SW 1271 (cell line): ENCODE measurements at places on chromosomes 12 and 14.

- no peak for DNase-seq
Observed at GRCh38 chr12:130818272-130818634, 20.8 kb downstream of the STX2 start.

DNA sequence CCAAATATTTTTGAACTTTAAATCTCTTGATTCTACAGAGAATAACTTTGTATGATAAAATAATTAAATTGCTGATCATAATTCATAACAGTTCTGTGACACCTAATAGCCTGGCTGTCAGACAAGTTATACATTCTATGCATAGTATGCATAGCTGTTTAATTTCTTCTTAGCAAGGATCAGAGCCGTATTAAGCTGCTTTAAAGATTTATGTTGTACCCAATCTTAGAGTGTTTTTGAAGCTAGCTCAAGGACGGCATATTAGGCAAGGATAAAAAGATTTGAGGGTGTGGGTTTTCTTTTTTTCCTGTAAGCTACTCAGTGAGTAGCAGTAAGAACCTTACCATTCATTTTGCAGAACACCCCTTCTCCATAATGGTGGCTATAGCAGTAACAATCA is 45.9 kb downstream of the SLC17A8 start:
- DNase-seq, result no peak

GRCh38 chr12:85006206-85006605 is 29.9 kb downstream of the TSPAN19 start:
- no peak for DNase-seq

- no peak for DNase-seq
Observed at GRCh38 chr12:20342111-20342510, 26.2 kb upstream of the PDE3A start.

DNA sequence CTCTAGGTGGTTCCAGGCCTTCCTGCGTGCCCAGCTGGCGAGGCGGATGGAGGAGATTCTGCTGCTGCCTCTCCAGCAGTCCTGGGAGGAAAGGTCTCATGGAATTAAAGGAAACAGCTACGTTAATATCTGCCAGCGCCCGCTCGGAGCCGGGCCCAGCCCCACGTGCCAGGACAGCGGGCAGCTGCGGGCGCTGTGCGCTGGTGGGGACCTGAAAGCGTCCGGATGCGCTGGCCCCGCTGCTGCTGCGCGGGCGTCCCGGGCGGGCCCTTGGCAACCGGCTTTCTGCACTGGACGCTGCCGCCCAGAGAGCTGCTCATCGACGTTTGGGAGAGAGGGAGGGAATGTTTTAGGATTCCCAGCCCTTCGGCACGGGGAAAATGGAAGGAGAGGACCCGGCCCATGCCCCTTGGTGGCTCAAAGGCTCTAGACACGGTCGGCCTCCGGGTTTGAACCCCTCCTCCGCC is 8.6 kb upstream of the DYNC1H1 start:
- no peak for DNase-seq

DNA sequence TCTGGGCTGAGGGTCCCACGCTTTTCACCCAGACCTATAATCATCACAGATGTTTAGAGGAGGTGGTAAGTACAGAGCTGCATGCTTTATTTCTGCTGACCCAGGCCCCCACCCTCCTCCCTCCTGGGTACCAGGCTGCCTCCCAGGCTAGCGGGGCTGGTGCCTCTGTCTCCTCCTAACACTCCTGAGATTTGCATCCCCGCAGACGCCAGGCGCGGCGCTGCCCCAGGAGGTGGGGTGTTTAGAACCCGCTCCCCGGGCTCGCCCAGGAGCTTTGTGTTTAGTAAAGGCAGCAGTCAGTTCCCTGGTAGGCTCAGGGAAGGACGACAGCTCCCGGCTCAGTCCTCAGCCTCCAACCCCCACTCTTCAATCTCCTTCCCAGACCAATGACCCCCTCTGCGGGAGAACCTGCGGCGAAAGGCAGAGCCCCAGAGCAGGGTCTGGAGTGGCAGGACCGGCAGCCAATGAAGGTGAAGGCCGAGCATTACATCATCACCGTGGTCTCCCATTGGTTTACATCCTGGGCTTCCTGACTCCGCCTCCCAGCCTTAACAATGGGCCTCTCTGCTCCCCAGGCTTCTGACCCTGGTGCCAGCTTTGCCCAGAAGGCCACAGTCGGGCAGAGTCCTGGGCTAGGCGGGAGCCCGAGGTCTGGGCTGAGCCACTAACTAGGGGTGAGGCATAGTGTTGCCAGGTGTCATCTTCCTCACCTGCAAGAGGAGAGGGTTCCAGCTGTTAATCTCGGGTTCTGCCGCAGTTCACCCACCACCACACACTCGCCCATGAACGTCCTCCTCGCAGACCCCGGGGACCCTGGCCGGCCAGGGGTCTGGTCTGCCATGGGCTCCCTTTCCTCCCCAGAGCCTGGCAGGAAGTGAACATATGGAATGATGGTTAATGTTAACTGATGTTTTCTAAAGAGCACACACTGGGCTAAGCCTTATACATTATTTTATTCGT is 57.5 kb downstream of the CALM1 start:
- no peak for DNase-seq

DNA sequence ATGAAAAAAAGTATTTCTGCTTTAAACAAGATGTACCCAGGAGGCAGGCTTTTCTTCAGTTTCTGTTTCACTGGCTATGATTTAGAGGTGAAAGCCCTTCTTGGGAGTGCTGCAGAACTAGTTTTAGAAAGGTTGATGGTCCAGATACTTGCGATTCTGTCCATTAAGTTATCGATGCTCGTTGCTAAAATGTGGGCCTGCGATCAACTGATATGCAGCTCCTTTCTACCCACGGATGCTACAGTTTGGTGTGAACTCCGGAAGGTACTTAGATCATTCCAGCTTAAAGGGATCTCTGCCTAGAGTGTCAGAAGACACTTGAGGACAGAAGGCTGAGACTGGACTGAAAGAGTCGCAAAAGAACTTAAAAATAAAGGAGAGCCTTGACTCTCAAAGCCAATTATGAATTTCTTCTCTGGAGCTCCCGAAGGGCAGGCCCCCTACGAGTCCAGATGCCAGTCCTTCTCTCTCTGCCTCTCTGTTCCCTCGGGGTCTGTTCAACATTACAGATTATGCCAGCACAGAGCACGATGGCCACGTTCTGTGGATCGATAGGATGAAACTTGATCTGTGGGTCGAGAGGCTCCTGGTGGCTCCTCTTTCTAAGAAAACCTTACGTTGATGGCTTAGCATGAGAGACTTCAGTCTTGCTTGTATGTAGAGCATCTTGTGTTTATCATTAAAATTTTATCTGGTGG is 40.0 kb downstream of the FBXW8 start:
- no peak for DNase-seq

GRCh38 chr12:111753144-111753881 is 13.4 kb upstream of the ALDH2 start:
- peak; percentile 19 for DNase-seq

- no peak for DNase-seq
Observed at GRCh38 chr12:106601031-106601430, 18.2 kb downstream of the RFX4 start.

- DNase-seq, result no peak
Observed at GRCh38 chr12:31003861-31004640, 69.6 kb upstream of the DDX11 start.

DNA sequence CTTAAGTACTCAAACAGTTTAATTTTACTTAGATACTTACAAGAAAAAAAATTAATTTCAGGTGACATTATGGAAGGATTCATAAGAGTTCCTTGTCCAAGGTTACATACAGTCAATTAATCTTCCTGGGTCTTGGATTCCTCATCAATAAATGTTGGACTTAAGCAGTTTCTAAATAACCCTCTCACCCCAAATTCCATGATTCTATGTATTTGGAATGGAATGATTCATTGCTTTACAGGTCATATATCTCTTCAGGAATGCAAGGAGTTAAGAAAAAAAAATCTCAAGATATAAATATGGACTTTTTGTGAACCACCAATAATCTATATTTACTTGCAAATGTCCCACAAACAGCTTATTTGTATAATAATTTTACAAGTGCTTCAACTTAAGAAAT is 84.2 kb upstream of the BMP4 start:
- DNase-seq, result no peak

DNA sequence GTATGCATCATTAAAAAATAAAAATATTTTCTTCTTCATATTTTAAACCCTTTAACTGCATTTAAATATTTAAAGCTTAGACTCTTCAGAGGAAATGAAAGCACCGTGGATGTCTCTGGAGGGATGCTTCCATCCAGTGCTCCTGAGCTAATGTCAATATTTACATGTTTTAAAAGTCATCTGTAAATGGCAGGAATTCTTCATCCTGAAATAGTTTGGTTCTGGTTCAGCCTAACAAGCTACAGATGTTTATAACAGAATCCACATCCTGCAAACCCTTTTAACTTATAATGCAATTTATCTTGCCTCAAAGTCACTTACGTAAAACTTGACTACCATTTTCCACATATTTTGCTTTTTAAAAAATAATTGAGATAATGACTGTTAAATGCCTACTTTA is 1207.3 kb downstream of the SLC16A7 start:
- no peak for DNase-seq

- no peak for DNase-seq
Observed at GRCh38 chr14:102293781-102294180, 11.2 kb downstream of the MOK start.

DNA sequence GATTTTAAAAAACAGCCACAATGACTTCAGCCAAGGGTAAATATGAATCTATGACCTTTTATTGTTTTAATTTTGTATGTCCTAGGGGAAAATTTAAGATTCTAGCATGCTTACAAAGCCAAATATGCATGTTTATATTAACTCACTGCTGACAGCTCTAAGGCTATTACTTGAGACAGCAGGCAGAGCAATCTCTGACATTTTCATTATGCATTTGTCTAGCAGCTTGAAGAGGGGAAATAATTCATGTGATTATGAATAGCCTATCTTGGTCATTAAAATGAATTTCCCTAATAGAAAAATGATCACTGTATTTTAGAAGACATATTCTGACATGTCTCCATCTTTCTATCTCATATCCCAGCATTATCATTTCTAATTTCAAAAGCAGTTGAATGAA is 46.6 kb upstream of the HELB start:
- DNase-seq, result no peak

- DNase-seq, result no peak
Observed at GRCh38 chr12:946631-947030, 2.9 kb downstream of the RAD52 start.

DNA sequence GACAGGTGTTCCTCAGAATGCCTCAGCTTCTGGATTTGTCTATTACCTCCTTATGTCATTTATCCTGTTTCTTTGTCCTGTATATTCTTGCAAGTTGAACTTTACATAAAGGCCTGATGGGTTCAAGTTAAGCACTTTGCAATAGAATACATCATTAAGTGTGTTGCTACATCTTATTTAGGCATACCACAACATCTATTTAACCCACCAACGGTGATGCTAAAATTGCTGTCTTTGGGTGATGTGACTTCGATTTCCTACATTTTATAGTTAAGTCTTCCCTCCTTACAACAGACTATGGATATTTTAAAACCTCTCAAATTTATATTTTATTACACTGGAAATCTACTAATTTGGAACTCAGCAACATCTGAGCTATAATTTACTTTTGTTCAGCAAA is 171.0 kb downstream of the KICS2 start:
- DNase-seq, result no peak

- DNase-seq, result no peak
Observed at GRCh38 chr12:61291647-61292046, 968.6 kb upstream of the USP15 start.

- DNase-seq, result no peak
Observed at GRCh38 chr14:68747393-68747792, 45.5 kb downstream of the ZFP36L1 start.

DNA sequence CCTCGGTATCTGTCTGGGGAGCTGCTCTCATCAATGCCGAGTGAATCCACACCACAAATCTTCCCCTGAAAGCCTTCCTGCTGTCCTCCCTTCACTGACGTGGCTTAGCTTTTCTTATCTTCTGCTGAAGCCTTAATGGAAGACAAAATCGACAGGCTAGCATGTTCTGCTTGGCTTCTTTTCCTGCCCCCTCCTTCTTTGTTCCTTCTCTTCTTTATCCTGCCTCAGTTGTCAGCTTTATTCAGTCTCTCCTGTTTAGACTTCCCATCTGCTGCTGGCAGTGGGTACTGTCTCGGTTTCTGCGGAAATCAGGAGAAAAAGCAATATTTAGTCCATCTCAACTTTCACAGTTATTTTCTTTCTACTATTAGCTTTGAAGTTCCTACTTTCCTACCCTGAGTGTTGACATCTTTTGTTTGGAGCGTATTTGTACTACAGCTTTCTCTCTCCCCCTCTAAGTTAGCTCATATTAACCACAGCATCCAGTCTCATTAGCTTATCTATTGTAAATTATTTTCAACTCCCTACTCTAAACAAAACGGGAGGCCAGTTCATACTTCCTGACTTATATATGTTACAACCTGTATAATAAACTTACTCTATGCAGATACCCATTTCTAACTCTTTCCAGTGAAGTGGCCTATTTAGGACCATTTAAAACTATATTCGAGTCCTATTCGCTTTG is 226.0 kb downstream of the DACT1 start:
- DNase-seq, result no peak

- no peak for DNase-seq
Observed at GRCh38 chr12:46389031-46389616, 16.6 kb upstream of the SLC38A2 start.

- DNase-seq, result no peak
Observed at GRCh38 chr14:68974759-68975347, 4.2 kb downstream of the ACTN1 start.

DNA sequence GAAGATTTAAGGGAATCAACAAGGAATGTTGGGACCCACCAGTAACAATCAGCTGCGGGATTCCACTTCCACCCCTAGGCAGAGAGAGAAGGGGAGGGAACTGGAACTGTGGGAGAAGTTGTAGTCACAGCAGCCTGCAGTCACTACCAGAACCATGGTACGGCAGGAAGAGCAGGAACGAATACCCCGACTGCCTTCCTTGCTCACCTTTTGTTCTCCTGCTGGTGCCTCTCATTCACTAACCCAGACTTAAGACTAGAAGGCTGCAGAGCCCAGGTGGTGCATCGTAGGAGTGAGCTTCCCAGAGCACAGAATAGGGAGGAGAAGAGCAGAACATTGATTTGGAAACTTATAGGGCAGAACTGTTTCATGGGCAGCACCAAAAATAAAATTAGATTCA is 154.2 kb downstream of the DYRK2 start:
- DNase-seq, result no peak

DNA sequence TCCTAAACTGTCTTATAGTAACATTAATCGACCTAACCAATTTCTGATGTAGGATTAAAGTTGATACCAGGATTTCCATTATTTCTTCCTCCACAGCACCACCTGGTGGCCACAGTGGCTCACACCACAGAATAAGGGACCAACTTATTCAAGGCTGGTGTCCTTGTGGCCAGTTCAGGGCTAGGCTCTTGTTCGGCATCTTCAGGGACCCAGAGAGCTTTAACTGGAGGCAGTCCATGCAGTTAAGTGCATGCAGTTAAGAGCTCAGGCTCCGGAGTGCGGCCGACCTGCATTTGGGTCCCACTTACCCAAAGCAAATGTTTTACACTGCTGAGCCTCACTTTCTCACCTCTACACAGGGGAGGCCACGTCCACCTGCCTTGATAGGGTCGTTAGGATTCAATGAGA is 42.0 kb upstream of the GPR68 start:
- DNase-seq, result peak; percentile 34

GRCh38 chr14:101460521-101460920 is 100.8 kb upstream of the DIO3 start:
- no peak for DNase-seq
